ENCODE measurements at places on chromosomes 11 and 22. TPM values are rescaled to one million over a fixed set of nuclear protein-coding genes. Genes with fewer than 3 reads are reported as not detected.

- peak; percentile 78 for DNase-seq
These were observed at the start of gene RRP7A for GRCh38 chr22:42519525-42520401. TSS of gene RRP7A (minus strand) at chr22:42519796. CDS start at chr22:42519786, 10 bp downstream.

- DNase-seq: peak; percentile 19
These were observed 104.3 kb downstream of the RRAS2 start for GRCh38 chr11:14254533-14255237.

GRCh38 chr11:33730716-33731115 is 5.5 kb downstream of the CD59 start:
- no peak for DNase-seq

- DNase-seq: no peak
These were observed 42.1 kb upstream of the SEZ6L start for GRCh38 chr22:26127126-26127525.

Gene RNASEH2C
- 132 TPM for total RNA-seq

Gene MUC2
- total RNA-seq: not detected

Gene THY1
- 30.5 TPM for total RNA-seq

All from G401 (cell line).